NAMALWA (cell line): ENCODE measurements at places on chromosomes 12 and 14.

- DNase-seq, result no peak
These were observed 210.1 kb upstream of the PLXNC1 start for GRCh38 chr12:93938317-93938716.

GRCh38 chr12:38547586-38547985 is 231.0 kb downstream of the ALG10B start:
- DNase-seq, result no peak

DNA sequence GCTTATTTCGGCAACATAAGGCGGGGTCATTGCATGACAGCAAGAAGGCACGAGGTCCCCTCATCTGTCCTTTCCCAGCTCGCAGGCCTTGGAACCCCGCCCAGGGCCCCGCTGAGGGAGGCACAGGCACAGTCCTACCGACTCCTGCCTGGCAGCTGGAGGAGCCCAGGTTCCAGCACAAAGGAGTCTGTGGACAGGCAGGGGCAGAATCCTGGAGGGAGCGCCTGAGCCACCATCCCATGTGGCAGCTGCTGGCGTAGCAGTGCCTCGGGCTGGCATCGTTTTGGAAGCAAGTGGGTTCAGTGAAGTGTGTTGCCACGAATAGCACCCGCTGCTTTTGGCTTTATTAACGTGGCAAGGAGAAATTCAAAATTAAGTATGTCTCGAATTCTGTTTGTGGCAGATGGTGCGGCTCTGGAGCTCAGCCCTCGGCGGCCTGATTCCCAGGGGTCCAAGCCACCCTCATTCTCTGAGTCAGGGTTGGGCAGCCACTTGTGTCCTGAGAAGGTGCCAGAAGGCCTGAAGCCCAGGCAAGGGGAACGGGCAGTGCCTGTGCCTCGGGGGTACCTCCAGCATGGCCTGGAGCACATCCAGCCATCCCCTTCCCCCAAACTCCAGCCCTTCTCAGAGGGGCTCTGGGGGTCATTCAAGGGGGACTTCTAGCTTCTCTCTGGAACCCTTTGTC is 35.9 kb downstream of the SLC8B1 start:
- no peak for DNase-seq

DNA sequence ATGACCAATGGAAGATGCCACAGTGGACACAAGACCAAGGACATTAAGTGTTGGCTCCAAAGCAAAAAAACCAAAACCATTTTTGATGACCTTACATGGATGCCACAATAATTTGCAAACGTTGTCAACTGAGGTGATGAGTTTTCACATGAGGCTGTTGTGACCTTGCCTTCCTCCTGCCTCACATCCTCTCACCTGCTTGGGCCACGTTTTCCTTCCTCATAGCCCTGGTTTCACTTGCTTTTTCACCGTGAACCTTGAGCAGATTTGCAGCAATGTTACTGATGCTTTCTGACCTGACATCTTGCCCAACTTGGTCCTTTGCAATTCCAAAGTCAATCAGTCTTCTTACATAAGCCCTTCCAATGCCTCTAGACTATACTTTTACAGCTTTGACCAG is 3.7 kb downstream of the KRT6B start:
- DNase-seq, result no peak

DNA sequence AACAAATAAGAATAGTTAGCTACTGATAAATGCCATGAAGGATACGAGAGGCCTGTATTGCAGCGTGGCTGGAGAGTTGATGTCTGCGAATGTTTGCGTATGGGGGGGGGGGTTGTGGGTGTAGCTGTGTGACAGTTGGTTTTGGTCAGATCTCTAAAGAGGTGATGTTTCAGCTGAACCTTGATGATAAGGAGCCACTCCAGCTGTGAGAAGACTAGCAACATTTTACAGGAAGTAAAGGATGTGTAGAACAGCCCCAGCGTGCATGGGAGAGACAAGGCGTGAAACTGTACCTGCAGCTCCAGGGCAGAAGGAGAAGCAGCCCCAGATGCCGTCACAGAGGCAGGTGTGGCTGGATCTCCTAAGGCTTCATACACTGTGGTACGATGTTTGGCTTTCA is 416.9 kb downstream of the TMEM132D start:
- DNase-seq, result no peak

DNA sequence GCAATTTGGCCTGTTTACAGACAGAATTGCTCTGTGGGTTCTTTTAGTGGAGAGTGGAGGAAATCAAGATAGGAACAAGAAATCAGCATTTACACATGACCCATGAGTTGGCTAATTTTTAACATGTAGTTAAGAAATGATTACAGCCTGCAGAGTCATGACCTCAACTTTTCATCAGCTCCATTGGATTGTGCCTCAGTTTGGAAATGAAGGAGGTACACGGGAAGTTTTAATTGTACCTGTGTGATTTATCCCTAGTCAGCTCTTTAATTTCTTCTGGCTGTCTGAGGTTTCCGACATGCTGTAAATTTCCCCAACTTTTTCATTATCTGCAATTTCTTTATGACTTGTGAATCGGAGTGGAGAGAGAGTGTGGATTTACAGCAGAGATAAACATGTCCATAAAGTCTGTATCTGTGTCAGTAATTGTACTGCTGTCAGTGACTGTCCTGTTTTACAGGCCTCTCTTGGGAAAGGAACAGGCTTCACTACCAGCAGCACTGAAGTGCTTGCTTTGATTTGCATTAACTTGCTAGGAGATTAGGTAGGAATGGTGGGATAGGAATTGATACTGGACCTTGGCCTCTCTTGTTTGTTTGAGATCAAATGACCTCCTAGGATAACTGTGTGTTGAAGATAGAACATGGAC is 49.2 kb downstream of the LIN52 start:
- DNase-seq, result no peak

DNA sequence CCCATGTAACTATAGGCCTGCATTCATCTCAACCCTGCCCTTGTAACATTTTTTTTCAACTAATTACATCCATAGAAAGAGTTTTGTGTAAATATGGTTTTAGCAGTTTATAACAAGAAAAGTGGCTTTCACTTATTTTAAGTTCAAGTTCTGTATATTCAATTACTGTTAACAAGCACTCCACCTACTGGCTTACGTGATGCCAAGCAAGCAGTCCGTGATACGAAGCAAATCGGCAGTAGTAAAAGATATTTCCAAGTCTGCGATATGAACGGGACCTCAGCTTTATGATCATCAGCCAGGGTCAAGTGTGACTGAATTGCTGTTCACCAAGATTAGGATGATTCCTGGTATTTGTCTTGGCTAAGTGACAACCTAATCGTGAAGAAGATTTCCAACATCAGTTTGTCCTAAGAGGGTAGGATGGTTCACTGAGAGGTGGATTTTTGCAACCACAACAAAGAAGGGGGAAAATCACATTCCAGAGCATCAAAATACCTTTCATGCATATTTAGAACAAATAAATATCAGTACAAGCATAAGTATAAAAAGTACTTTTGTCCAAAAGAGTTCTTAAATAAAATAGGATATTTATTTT is 456.2 kb downstream of the FOXG1 start:
- DNase-seq, result peak; percentile 16

DNA sequence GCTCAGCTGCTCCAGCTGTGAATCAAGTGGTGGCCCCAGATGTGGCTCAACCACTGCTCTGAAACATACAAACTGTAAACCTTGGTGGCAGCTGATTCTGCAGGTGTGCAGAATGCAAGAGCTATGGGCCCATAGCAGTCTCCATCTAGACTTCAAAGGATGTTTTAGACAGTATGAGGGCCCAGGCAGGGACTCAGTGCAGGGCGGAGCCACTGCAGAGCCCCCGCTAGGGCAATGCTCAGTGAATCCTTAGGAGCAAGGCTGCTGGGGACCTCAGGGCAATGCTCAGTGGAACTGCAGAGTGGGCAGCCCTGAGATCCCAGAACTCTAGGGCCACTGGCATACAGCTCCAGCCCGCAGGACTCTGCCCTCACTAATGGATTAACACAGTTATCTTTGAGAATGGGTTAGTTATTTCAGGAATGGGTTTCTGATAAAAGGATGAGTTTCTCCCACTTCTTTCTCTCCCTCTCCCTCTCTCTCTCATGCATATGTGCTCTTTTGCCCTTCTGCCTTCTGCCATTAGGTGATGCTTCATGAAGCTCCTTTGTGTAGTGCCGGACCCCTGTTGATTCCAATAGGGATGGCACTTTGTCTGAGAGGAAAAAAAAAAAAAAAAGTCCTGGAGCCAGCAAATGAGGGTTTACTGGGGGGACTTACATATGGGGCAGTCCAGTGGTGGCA is 48.4 kb upstream of the JDP2 start:
- no peak for DNase-seq

GRCh38 chr12:12786351-12786705 is 869 bp downstream of the APOLD1 start:
- no peak for DNase-seq

- peak; percentile 48 for DNase-seq
These were observed 60.6 kb downstream of the SPRING1 start for GRCh38 chr12:116677202-116677661.

- no peak for DNase-seq
These were observed 85.5 kb downstream of the SSPN start for GRCh38 chr12:26280869-26281268.

DNA sequence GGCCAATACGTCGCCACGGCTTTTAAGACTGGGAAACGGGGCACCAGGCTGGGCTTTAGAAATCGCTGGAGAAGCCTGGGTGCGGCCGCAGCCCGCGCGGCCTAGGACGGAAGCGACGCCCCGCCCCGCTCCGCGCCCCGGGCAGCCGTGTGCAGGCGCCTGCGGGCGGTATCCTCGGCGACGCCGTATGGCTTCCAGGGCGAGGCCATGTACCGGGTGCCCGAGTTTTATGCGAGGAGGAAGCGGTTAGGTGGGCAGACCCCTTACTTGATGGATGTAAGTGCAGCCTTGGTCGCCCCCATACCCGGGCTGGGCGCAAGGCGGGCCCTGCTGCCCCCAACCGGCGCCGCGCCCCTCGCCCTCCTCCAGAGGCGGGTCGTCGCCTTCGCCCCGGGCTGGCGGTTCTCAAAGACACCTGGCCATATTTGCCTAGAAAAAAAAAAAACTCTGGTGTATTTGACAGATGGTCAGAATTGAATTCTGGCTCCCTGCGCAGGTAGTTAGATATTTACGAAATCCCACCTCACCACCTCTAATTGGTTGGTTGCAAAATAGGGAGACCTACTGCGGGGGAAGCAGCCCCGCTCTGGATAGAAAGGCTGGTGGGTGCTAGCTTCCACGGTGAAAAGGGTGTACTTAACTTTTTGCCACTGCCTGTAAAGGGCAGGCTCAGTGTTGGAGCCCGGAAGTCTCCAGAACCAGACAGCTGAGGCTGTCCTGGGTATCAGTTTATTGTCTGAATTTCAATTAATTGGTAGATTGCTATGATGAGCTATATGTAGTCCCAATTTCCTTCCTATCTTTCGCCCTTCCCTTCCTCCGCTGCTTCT is at the start of gene PPP1R36:
PPP1R36 (plus strand) TSS at position 171 of the 830 bp plus-strand sequence; CDS start at position 208, 37 bp downstream.
- DNase-seq, result peak; percentile 41

DNA sequence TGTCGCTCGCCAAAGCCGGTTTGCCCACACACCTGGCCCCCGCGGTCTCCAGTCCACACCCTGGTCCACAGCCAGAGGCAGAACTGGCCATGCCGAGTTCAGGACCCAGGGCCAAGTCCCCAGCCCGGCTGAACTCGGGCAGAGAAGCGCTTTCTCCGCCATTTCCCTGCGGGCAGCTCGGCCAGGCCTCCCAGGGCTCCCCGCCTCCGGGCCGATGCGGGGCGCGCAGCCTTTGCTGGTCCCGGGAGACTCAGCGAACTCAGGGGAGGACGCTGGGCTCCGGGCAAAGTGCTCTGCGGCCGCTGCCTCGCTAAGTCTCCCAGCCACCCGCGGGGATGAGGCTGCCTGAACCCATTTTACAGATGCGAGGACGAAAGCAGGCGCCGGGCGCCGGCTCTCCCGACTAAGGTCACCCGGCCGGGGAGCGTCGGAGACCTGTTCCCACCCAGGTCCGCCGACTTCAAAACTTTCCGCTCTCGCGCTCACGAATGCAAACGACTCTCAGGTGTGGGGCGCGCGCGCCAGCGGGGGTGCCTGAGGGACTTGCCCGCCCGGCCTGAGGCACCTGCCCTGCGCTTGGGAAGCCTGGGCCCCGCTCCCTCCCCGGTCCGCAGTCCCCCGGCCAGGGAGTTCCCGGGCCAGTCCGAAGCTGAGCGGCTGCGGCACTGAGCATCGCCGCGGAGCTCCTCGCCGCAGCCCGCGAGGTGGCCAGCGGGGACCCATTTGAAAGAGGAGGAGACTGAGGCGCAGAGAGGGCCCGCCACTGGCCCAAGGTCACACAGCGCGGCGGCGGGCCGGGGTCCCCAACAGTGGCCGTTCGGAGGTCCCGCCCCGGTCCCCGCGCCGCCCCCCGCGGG is 627 bp downstream of the TESC start:
- DNase-seq, result peak; percentile 49

- peak; percentile 61 for DNase-seq
These were observed 4.1 kb downstream of the CLEC2D start for GRCh38 chr12:9673404-9674225.

- DNase-seq, result no peak
These were observed 33.2 kb upstream of the RIC8B start for GRCh38 chr12:106741247-106741646.

- no peak for DNase-seq
These were observed 163.1 kb upstream of the IFNG-AS1 start for GRCh38 chr12:67826148-67826547.

DNA sequence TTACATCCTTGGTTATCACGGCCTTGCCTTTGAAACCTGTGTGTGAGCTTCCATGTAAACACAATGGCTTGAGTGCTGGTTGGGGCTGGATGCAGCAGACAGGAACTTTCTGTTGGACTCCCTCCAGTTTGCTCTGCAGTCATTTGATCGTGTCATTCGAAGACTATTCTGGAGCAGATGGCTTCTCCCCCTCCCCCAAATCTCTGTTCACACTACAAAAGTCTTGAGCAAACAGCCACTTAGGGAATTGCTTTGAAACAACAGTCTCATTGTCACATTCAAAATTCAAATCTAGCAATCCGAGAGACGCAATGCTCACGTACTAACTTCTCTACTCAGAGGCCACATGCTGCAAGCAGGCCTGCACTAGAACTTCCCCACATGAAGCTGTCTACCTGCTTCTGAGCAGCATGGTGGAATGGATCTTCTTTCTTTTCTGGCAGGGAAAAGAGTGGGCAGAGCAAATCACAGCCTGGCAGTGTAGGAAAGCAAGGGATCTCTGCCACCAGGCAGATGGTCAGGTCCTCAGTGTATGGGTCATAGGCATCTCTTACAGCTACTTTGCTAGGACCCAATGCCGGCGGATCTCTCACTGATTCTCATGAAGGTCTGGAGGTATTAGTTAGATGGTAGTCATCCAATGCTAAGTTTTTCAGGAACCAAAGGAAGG is 214.2 kb downstream of the PPM1H start:
- DNase-seq, result no peak

GRCh38 chr14:105473677-105474482 is 741 bp upstream of the CRIP2 start:
- DNase-seq, result no peak

- DNase-seq, result peak; percentile 55
These were observed 33.0 kb upstream of the CFAP54 start for GRCh38 chr12:96456265-96456974.

GRCh38 chr14:49640540-49641417 is 5.7 kb upstream of the DNAAF2 start:
- no peak for DNase-seq

DNA sequence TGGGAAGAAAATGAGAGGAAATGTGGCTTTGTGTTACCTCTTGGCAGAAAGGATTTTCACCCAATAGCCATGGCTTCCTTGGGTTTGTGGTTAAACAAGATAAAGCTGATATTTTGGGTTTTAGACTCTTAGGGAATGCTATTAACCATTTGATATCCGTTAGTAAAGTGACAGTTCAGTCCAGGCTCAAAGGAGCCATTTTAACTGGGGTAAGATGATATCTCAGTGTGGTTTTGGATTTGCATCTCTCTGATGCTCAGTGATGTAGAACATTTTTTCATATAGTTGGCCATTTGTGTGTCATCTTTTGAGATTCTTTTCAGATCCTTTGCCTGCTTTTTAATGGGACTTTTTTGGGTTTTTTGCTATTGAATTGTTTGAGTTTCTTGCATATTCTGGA is 30.1 kb downstream of the IFT43 start:
- DNase-seq, result peak; percentile 33

GRCh38 chr14:56933446-56933845 is 123.2 kb upstream of the OTX2 start:
- DNase-seq, result no peak
